ENCODE measurements at places on chromosomes 7 and 10.

DNA sequence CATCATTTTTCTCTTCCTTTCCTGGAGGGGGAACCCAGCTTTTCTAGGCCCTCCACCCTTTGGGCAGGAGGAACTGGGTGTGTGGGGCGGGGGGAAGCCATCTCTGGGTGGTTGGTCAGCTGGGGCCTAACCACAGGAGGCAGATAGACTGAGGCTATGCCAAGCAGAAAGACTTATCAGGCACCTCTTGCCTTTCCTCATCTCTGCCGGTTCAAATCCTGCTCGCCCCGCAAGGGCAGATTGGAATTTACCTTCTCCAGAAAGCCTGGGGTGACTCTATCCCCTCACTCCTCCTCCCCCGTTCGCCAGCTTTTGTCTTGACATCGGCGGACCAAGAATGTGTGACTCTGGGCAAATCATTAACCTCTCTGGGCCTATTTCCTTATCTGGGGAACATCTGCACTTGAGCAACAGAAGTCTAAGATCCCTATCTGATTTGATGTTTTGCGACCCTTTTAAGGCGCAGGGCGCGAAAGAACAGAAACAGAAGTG, 584 bp upstream of the GARS1 start:
- no peak for DNase-seq

DNA sequence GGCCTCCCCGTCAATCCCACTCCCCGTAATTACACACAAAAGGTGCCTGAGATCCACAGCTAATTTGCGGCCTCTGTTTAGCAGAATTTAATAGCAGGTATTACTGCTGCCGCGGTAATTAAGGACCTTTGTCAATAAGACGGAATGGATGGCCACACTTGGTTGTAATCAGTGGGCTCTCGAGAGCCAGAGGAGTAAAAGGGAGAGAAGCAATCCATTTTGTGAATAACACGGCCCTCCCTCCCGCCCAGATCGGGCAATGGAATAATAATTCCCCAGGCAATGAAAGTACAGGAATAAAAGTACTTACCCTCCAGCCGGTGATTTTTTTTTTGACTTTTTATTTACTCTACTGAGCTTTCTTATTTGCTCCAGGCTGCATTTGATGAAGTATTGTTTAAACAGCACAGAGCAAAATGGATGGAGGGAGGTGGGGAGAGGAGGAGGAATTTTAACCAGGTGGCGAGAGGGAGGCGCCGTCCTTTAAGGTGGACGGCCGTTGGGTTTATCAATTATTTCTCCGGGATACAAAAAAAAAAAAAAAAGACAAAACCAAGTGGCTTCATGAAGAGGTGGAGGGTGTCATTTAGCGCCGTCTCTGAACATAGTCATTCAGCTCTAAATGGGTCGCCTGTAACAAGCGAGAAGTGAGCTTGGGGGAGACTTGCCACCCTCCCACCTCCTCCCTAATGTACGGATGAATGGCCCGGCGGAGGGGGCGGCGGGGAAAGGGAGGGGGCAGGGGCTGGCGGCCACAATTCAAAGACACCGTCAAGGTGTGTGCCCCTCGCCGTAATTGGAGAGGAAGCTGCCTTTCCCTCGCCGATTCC, 120.3 kb downstream of the BUB3 start:
- DNase-seq: no peak

- no peak for DNase-seq
These were observed 54.7 kb upstream of the CCAR1 start for GRCh38 chr10:68666280-68666760.

DNA sequence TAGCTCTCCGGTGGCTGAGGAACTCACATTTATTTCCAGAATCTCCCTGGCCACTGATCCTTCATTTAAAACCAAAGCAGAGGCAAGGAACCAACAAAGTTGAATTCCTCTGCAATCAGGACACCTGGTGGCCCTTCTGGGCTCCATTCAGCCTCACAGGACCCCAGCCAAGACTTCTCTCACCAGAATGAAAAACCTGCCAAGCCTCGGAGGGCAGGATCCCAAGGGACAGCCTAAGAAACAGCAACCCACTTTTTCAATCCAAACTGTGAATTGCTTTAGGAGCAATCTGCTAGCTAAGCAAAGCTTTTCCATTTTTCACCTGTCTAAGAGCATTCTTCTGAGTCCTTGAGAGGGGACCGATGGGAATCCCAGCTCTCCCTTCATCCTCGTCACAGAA, 34.6 kb downstream of the OAT start:
- no peak for DNase-seq

- DNase-seq: no peak
These were observed 712.1 kb upstream of the NRP1 start for GRCh38 chr10:34046506-34047034.

GRCh38 chr10:100826983-100827818, 81.8 kb downstream of the PAX2 start:
- DNase-seq: no peak

DNA sequence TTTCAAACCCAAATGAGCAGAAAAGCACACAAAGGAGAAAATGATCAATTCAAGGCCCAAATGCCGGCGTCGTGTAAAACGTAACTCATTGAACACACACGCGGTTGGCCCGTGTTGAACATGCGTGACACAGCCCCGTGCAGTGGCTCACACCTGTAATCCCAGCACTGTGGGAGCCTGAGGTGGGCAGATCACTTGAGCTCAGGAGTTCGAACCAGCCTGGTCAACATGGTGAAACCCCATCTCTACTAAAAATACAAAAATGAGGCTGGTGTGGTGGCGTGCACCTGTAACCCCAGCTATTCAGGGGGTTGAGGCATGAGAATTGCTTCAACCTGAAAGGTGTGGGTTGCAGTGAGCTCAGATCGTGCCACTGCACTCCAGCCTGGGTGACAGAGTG, 156.7 kb upstream of the KLF6 start:
- DNase-seq: no peak

DNA sequence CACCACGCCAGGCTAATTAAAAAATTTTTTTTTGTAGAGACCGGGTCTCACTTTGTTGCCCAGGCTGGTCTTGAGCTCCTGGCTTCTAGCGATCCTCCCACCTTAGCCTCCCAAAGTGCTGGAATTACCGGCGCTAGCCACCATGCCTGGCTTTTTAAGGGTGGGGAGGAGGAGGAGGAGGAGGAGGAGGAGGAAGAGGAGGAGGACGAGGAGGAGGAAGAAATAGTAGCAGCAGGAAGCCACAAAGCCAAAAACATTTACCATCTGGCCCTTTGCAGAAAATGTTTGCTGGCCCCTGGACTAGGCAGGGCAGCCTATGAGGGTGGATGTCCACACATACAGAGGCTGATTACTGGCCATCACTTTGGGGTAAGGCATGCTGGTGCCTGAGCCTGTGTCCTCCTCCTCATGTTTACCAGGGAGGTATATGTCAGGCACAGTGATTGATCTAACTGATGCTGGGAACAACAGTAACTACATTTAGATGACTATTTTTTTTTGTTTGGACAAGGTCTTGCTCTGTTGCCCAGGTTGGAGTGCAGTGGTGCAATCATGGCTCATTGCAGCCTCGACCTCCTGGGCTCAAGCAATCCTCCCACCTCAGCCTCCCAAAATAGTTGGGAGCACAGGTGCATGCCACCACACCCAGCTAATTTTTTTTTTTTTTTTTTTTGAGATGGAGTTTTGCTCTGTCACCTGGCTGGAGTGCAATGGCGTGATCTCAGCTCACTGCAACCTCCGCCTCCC, 122.1 kb downstream of the HIP1 start:
- DNase-seq: no peak

- no peak for DNase-seq
These were observed 105.0 kb downstream of the DLG5 start for GRCh38 chr10:77821551-77821950.

DNA sequence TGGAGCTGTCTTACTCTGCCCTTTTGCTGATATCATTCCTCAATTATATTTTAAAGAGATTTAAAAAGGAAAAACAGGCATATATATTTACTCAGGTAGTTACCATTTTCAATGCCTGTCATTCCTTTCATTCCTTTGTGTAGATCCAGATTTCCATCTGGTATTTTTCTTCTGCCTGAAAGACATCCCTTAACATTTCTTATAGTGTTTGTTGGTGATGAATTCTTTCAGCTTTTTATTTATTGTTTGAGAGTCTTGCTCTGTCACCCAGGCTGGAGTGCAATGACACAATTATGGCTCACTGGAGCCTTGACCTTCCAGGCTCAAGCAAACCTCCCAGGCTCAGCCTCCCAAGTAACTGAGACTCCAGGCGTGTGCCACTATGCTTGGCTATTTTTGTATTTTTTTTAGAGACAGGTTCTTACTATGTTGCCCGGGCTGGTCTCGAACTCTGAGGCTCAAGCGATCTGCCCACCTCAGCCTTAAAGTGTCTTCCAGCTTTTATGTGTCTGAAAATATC, 5.6 kb upstream of the POM121 start:
- DNase-seq: no peak

- no peak for DNase-seq
These were observed 75.4 kb upstream of the SVIL start for GRCh38 chr10:29710128-29710527.

- DNase-seq: no peak
These were observed 362.7 kb downstream of the DNAJB6 start for GRCh38 chr7:157699357-157700013.

DNA sequence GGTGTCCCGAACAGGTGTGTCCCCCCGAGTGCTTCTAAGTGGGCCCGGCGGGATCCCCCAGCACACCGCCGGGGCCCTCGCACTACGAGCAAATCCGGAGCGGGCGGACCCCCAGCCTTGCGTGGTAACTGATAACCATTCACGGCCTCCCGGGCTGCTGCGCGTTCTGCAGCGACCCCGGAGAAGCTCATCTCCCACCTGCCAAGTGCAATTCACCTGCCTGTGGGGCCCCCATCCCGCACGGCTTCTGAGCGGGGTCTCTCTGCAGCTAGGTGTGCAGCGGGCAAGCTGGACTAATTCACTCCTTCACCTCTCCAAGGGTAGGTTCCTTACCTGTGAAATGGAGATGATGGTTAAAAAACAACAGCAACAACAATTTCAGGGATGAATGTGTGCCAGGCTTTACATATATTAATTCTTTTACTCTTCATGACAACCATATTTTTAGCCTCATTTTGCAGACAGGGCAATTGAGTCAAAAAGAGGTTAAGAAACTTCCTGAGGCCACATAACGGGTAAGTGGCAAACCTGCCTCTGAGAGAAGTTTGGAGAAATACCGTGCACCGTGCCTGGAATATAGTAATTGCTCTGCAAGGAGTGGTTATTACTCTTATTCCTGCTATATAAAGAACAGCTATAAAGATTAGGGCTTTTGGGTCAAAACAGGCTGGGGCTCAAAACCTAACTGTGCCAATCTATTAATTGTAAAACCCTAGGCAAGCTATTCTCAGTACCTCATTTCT, 652 bp upstream of the PODXL start:
- DNase-seq: no peak

DNA sequence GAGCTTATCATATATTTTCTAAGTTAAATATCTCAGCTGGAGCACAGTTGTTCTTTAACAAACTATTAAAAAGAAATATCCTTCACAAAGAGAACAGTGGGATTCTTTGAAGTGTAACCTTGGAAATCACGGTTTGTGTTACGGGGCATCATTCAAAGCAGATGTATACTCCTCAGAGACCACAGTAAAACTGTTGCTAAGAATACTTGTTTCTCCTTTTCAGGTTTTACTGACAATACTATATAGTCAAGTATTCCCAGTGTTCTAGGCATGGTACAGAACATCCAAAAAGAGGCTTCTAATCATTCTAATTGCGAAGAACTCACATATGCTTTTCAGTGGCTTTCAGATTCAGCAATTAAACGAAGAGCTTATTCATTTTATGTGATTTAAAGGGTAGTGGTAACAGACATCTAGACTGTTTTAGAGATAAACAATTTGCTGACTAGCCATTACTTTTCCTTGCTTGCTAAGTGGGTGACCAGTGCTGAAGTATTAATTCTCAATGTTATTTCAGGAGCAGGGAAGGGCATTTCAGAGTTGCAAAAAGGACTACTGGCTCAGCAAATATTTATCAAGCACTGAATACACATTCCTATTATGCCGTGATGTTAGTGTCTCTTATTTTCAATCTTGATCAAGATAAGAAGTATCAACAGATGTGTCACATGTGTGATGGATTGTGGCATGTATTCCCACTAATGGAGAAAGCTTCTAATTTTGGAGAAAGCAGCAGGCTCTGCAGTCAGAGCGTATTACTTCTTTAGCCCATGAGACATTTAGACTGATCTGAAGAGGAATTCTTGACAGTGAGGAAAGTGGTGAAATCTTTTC, 236.8 kb downstream of the RNLS start:
- no peak for DNase-seq

DNA sequence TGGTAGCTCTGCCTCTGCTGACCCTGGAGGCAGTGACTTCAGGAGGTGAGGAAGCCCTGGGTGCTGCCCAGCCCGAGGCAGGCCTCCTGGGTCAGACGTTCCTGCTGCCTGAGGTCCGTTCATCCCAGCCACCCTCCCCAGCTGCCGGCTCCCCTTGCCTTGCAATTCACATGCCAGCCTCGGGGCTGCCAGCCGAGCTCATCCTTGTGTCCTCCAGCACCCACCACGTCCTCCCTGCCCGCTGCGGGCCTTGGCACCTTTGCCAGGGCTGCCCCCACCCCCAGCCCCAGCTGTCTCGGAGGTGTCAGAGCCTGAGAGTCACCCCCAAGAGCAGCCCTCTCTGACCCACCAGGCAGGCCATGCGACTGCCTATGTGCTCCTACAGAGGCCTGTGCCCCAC, 162.1 kb upstream of the RNF32 start:
- DNase-seq: no peak

GRCh38 chr7:92987095-92987494, 130.7 kb downstream of the SAMD9 start:
- DNase-seq: no peak

DNA sequence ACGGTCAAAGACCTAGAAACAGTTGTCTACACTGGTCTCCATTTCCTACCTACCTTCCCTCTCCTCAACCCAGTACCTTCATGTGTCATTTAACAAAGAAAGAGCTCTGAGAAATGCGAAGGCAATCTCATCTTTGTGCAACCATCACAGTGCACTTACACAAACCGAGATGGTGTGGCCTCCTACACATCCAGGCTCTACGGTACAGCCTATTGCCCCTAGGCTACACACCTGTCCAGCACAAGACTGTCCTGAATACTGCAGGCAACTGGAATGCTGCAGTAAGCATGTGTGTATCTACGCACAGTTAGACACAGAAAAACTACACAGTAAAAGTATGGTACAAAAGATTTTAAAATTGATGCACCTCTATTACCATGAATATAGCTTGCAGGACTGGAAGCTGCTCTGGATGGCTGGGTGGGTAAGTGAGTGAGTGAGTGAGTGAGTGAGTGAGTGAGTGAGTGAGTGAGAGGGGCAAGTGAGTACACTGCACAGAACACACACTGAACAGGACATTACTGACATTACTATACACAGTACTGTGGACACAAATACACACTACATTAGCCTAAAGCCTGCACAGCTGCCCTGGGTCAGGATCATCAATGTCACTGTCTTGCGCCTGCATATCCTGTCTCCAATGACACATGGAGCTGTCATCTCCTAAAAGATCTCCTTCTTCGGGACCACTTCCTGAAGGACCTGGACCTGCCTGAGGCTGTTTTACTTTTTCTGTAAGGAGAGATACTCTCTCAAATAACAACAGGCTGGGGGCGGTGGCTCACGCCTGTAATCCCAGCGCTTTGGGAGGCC, 18.5 kb downstream of the ITGB1 start:
- no peak for DNase-seq

- DNase-seq: no peak
These were observed 74.4 kb upstream of the PAX2 start for GRCh38 chr10:100670828-100671479.
